Putamen (tissue), 1 donor: ENCODE measurements at places on chromosomes 11 and 22.
A peak's percentile ranks its signal among the peaks of the same experiment; 100 is the strongest.

DNA sequence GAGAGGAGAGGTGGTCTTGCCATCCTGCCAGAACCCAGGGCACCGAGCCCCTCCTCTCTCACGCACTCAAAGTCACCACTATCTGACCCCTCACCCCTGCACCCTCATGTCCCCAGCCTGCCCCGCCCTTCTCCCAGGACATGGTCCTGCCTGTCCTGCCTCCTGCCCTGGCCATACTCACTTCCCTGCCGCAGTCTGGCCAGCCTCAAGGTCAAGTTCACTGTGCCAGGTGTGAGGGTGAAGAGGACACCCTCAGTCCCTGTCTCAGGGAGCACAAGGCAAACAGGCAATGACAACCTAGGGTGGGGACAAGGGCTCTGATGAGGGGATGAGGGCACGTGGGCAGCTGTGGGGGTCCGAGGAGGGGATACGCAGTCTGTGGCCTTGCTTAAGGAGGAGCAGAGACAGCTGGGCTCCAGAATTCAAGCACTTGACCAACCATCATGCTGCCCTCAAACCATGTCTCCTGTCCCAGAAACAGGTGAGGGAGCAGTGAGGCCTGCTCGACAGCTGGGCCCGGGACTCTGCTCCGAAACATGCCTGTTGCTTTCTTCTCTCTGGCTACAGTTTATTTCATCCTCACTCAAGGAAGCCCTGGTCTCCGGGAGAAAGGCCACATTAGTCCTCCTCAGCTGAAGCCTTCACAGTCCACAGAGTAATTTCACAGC lies 36.6 kb downstream of the PDGFB start:
- no peak for DNase-seq

DNA sequence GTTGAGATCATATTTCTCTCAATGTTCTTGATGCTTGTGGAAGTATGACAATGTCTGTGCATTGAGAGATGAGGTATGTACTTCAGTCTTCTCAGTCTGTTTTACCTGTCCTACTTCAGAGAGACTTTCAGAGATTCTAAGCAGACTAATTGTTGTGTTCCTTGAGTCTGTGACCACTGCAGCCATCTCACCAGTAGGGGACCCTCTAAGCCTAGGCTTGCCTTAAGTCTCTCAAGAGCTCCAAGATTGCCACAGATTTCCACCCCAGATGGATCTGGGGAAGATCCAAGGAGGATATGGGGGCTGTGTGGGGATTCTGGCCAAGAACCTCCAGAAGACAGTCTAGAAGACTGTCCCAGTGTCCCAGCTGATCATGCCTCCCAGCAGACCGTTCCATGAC lies 179.9 kb upstream of the PLET1 start:
- no peak for DNase-seq

GRCh38 chr11:76445121-76446084 lies 585 bp downstream of the EMSY start:
- peak; percentile 70 for DNase-seq

- no peak for DNase-seq
These were observed 239.7 kb upstream of the API5 start for GRCh38 chr11:43072096-43072495.

GRCh38 chr11:74182635-74183034 lies 11.5 kb downstream of the PPME1 start:
- DNase-seq = no peak

GRCh38 chr22:27312966-27313855 lies 488.3 kb downstream of the MN1 start:
- no peak for DNase-seq

GRCh38 chr22:49967706-49968208 lies 7.2 kb downstream of the PIM3 start:
- no peak for DNase-seq

DNA sequence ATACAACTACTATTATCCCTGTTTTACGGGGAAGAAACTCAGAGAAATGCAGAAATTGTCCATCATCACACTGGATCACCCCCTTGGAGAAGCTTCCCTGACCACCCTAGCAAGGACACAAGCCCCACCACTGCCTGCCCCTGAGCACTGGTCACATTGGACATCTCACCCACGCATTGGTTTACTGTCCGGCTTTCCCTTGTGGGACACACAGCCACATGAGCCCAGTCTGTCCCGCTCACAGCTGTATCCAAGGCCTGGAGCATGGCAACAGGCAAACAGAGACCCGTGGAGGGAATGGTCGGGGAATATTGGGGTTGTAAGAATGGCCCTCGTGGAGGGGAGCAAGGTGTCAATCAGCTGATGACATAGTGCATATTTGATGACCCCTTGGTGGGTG lies 42.7 kb upstream of the FGF3 start:
- DNase-seq = no peak

- DNase-seq = no peak
These were observed 14.0 kb upstream of the NRGN start for GRCh38 chr11:124725719-124726105.

DNA sequence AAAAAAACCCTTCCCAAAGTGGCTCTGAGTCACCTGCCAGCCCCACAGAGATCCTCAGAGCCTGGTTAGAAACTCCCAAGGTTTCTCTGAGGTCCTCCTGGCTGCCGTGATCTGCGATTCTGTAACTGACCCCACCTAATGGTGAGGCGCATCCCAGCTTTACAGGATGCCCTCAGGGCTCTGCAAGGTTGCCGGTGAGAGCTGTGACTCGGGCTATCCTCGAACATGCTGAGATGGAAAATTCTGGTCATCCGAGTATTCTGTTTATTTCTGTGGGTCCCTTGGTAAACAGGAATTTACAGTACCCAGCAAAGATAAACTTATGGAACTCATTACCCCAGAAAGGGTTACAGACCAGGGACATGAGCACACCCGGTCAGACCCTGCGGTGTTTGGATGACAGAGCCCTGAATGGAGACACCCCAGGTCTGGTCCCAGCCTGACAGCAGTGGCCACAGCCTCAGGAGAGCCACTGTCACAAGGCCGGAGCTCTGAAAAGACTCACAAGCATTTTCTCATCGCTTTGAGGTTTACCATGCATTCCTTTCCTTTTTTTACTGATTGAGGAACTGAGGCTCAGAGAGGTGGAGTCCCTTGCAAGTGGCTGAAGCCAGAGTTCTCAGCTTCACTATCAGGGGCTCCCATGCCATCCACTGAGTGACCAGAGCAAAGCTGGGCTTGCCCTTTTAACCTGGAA lies 22.2 kb downstream of the LIF start:
- no peak for DNase-seq

DNA sequence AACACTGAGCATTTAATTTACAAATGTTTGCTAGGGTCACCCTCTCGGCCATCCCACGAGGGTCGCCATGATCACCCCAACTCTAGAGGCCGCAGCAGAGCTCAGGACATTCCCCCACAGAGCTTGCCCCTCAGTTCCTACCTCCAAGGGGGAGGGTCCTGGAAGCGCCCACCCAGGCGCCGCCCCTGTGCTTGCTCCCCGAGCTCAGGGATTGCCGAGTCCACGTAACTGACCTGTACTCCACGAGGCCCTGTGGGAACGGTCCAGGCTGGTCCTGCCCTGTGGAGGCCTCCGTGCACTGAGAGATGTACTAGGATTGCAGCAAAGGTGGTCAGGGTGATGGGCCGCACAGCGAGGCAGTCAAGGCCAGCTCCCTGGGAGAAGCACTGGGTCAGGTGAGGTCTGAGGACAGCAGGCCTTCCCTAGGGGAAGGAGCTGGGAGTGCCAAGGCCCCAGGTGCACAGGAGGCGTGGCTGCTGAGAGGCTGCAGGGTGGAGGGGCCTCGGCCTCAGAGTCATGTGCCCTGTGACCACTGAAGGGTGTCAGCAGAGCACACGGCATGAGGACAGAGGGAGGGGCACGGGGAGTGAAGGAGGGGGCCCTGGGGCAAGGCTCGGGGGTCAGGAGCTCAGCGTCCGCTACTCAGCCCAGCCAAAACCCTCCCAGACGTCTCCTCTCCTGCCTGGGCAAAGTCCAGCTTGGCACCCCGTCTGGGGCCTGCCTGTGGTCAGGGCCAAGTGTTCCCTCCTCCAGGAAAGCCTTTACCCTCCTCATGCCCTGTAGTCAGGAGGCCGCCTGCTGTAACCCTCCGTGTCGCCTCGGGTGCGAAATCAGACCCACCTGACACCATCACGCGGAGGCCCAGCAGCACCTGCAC lies 2.4 kb upstream of the MIOX start:
- no peak for DNase-seq

DNA sequence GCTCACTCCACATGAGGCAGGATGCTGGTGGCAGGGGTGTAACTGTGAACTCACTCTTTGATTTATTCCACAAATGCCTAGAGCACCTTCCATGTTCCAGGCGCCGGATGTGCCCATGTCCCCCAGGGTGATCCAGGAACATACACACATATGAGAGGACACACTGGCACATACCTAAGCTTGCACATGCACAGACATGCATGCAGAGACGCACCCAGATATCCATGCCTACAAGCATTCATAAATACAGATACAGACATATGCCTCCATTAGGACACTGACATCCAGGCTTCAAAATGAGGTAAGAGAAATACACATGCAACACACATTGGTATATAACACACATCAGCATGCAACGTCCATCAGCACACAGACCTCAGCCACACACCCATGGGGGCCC lies 4.5 kb downstream of the OSM start:
- DNase-seq = no peak

DNA sequence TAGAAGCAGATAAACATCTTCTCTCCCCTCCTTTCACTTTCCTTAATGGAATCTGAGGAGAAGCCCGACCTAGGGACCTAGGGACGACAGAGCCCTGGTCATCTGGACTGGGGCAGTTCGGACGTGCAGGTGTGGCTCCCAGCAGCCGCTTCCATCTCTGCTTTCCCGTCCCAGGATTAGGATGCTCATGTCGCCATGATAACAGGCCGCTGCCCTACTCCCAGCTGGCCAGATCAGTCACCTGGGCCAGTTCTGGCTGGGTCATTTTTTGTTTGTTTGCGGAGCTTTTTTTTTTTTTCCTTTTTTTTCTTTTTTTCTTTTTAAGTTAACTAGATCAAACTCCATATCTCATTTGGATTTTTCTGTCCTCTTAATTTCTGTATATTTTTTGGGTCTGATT lies 166.3 kb upstream of the TTC12 start:
- DNase-seq = no peak
